NCI-H1092 (cell line): ENCODE measurements at places on chromosomes 4 and X.
A peak's percentile ranks its signal among the peaks of the same experiment; 100 is the strongest.

DNA sequence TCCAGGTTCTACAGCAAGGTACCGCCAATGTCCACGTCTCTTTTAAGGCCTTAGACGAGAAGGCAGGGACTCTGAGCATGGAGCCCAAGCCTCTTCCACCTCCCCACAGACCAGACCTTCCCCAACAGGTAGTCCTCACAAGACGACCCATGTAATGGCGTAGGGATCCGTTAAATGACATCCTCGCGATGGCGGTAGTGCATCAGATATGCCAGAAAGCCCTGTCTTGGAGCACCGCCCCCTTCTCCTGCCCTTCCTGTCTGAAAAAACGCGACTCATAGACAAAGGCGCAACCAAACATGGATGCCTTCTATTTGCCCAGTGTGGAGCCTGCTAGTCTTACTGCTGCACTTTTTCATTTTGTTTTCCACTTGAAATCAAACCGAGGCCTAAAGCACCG, 185.4 kb downstream of the OR13H1 start:
- DNase-seq, result no peak

- no peak for DNase-seq
These were observed 58.8 kb upstream of the CLNK start for GRCh38 chr4:10743357-10743756.

DNA sequence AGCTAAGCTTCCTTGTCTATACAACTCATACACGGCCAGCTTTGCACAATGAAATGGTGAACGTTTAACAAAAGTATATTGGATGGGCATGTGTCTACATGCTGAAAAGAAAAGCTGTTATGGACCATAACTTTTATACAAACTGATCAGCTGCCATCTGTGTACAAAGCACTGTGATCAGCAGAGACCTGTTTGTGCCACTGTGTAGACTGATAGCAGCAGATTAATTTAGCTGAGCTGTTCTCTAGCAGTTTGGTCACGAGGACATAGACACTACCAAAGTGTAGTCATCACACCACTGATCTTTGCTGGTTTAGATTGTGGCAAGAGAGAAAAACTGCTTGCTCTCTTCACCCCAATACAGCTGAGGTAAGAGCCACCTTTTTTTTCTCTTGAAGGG, 124.5 kb downstream of the RAPGEF2 start:
- DNase-seq, result no peak

GRCh38 chr4:59518005-59518823, 1681.9 kb upstream of the ADGRL3 start:
- no peak for DNase-seq

- DNase-seq, result no peak
These were observed 1950.0 kb upstream of the IGFBP7 start for GRCh38 chr4:59060002-59060846.

DNA sequence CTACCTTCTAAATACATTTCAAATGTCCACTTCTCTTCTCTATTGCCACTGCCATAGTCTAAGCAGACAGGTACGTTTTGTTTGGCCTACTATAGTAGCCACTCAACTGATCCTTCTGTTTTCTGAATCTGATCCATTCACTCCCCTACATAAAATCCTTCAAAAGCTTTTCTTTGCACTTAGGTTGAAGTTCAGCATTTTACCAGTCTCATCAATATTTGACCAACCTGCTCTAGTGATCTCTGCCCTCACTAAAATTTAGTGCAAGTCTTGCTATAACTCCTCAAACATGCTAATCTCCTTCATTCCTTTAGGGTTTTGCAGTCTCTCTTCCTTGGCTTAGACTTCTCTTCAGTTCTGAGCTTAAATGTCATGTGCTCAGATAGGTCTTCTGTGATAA, 33.4 kb downstream of the EGF start:
- no peak for DNase-seq

GRCh38 chr4:94767446-94767845, 9.7 kb downstream of the BMPR1B start:
- DNase-seq, result no peak

- DNase-seq, result no peak
These were observed 235.4 kb downstream of the OR13H1 start for GRCh38 chrX:131779306-131779705.

- DNase-seq, result no peak
These were observed 106.2 kb upstream of the RAPGEF2 start for GRCh38 chr4:158996669-158997074.

DNA sequence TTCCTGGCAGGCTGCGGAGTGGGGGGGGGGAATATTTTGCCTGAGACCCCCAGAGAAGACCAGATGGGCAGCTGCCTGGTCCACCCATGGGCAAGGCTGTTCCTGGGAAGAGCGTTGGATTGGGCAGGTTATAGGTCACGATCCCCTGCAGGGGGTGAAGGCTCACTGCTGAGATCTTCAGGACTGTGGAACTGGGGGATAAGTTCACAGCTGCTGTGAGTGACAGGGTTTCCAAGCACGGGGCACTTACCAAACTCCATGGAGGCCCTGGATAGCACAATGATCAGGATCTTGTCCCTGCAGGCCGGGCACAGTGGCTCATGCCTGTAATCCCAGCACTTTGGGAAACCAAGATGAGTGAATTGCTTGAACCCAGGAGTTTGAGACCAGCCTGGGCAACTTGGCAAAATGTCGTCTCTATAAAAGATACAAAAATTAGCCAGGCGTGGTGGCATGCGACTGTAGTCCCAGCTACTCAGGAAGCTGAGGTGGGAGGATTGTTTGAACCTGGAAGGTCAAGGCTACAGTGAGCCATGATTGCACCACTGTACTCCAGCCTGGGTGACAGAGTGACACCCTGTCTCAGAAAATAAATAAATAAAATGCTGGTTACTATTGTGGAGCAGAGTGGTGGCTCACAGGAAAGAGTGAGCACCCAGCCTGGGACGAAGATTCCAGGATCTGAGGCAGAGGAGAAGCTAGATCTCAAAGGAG, 68.0 kb upstream of the HELT start:
- DNase-seq, result no peak

DNA sequence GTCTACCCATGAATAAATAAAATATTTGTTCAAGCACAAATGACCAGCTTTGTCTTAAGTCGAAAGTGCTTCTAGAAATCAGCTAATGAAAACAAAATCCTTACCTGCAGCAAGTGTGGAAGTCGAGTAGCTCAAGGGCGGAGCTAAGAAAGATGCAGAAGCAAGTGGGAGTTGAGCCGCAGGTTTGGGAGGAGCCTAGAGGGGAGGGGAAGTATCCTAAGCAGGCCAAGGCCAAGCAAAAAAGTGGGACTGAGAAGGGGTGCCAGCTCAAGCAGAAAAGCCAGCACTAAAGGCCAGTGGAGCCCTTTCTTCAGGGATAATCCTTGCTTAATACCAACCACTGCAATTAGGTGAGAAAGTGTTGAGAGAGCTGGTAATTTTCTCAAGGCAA, 60.8 kb downstream of the DLG3 start:
- DNase-seq, result no peak

GRCh38 chr4:141636082-141636770, at the start of gene IL15:
TSS of gene IL15 (plus strand) at chr4:141636583. CDS start at chr4:141719465, 82,882 bp downstream.
- no peak for DNase-seq

GRCh38 chrX:65667503-65668376, at the start of gene MSN:
TSS of gene MSN (plus strand) at chrX:65667654. CDS start at chrX:65667842, 188 bp downstream.
- DNase-seq, result no peak

- no peak for DNase-seq
These were observed 7.9 kb upstream of the PPP3CA start for GRCh38 chr4:101355246-101355645.

GRCh38 chr4:162836773-162837172, 329.9 kb downstream of the NAF1 start:
- DNase-seq, result no peak

DNA sequence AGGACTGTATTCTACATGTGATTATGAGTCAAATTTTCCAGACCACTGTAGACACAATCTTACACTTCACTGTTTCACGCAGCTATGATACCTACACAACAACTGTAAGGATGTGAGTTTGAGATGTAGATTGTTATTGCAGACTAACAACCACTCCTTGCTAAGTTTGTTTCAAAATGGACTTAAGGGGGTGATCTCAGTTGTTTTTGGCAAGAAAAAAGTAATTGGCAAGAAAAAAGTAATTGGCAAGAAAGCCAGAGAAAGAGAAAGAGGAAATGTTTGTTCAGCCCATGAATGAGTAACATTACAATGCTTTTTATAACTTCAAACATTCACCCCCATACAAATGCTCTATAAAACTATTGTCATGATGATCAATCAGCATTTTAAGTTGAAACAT, 466.4 kb downstream of the DMD start:
- no peak for DNase-seq

GRCh38 chrX:68703846-68704245, 56.4 kb downstream of the STARD8 start:
- DNase-seq, result no peak

GRCh38 chr4:103010804-103011203, 8.7 kb downstream of the SLC9B1 start:
- no peak for DNase-seq

- DNase-seq, result peak; percentile 21
These were observed 532 bp downstream of the ZNF827 start for GRCh38 chr4:145937971-145938611.
